ENCODE measurements at places on chromosomes 6 and 20. TPM values are rescaled to one million over a fixed set of nuclear protein-coding genes. Genes with fewer than 3 reads are reported as not detected.

The PRIM2 gene
- total RNA-seq: 30.7 TPM

The NRN1 gene
- total RNA-seq: 0.18 TPM

The ATP9A gene
- total RNA-seq: 8.7 TPM

The SAMD5 gene
- total RNA-seq: 0.23 TPM

The KHDC1L gene
- not detected for total RNA-seq

The SOX18 gene
- 18.7 TPM for total RNA-seq

The FAM83C gene
- not detected for total RNA-seq

The OR2H1 gene
- total RNA-seq: not detected

The C4A gene
- total RNA-seq: 8.1 TPM

All from Panc1 (cell line).